ENCODE measurements at places on chromosomes 1 and 21. TPM values are rescaled to one million over a fixed set of nuclear protein-coding genes. Genes with fewer than 3 reads are reported as not detected.

The OPTC gene
- not detected for total RNA-seq

The ADCY10 gene
- total RNA-seq, result 0.37 TPM

The PMF1 gene
- total RNA-seq, result 36.9 TPM

The PSMA5 gene
- total RNA-seq, result 35.5 TPM

The PGLYRP4 gene
- total RNA-seq, result not detected

The TNFRSF1B gene
- total RNA-seq, result 11.7 TPM

The RASSF5 gene
- 8.9 TPM for total RNA-seq

The LIPI gene
- not detected for total RNA-seq

The COL6A2 gene
- 1,109 TPM for total RNA-seq

The DCST1 gene
- total RNA-seq, result not detected

The SLAMF6 gene
- 0.53 TPM for total RNA-seq

The TFF2 gene
- total RNA-seq, result not detected

DNA sequence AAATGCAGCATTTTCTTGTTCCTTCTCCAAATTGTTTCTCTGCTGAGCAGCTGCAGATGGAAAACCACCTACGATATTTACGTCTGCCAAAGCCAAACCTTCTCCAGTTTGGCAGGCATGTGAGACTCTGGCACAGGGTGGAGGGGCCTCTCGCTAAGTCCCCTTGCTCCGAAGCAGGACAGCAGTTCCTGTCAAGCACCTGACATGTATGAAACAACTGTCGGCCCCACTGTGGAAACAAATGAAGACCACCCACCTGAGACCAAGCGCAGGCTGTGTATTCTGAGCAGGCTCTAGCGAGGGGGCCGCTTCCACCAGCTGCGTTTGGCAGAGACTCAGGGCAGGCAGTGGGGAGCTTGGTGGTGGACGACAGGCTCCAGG is 74.7 kb downstream of the RIPK4 start:
- DNase-seq, result no peak

GRCh38 chr1:203359010-203359571 is 8.2 kb upstream of the FMOD start:
- no peak for DNase-seq

DNA sequence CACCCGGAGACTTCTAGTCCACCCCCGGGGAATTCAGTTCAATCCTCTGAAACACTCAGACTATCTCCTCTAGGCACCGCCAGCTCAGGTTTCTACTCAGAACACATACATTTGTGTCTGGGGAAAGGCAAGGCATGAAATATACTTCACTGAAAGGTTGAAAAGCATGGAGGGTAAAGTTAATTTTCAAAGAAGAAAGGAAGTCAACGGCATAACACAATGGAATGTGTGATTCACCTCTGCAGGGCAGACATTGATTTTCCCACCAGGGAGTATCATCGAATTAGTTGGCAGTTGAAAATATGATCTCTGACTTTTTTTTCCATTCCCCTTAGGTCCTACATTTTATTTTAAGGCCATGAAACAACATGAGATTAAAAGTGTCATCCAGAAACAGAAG is 669.4 kb downstream of the SMYD3 start:
- DNase-seq, result no peak

DNA sequence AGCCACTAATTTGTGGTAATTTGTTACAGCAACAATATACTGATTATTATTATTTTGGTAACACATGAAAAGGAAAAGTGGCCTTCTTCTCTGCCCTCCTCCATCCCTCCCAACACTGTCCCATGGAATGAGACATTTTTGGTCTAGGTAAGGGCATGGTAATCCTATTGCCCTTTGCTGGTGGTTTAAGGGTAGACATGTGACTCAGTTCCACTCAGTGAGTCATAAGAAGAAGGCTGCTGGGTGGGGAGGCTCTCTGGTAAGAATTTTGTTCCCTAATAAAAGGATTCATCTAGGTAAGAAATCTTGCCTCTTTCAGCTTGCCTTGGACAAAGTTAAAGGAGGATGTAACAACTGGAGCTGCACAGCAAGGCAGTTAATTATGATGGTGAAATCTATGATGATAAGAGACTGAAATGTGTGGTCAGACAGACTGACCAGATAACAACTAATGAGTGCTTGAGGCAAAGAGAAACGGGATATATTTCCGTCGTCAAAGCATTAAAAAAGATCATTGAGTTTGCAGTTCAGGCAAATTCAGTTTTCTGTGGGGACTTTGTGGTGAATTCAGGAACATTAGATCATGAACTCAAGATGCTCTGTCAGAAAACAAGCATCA is 232.0 kb upstream of the KCNK2 start:
- no peak for DNase-seq

DNA sequence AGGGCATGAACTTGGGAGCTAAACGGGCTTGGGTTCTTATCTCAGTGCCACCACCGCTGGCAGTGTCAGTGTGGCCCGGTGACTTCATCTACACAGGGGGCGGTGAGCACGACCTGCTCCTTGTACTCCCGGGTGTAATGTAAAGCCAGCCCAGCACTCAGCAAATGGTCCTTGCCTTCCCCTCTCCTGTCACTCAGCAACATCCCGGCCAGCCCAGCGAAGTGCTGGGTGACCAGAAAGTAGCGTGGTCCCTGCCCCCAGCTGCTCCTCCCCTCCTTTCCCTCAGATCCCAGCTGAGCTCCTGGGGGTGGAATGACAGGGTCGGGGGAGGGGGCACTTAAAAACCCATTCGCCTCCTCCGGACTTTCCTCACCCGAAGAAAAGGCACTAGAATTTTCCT is 7.2 kb downstream of the KCNN3 start:
- no peak for DNase-seq

DNA sequence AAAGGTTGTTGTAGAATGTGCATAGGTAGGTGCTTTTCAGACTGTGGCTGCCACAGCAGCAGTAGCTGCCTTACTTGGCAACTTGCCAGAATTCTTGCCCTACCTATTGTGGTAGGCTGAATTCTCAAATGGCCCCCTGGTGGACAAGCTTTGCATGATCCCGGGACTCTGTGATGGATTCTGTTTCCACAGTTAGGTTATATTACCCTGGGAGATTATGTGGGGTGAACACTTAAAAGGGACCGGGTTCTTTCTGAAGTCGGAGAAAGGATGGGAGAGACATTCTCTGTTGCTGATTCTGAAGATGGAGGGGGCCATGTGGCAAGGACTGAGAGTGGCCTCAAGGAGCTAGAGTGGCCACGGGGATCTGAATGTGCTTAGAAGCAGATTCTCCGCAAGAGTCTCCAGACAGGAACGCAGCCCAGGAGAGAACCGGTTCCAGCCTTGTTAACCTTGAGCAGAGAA is 32.1 kb upstream of the KCNE1 start:
- DNase-seq, result no peak

GRCh38 chr1:56911098-56911938 is 54.5 kb downstream of the C8B start:
- no peak for DNase-seq

DNA sequence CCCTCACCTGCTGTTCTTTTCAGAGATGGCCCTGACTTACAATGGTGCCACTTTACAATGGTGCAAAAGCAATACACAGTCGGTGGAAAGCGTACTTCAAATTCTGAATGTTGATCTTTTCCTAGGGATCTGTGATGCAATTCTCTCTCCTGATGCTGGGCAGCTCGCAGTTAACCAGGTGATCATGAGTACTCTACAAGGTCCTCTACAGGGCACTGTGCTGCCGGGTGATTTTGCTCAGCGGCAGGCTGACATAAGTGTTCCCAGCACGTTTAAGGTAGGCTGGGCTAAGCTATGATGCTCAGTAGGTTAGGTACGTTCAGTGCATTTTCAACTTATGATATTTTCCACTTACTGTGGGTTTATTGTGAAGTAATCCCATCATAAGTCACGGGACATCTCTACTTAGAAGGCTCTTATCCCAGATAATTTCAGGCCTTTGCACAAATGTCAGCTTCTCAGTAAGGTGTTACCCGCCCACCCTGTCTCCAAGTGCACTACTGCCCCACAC is 126.5 kb downstream of the KCNN3 start:
- no peak for DNase-seq

DNA sequence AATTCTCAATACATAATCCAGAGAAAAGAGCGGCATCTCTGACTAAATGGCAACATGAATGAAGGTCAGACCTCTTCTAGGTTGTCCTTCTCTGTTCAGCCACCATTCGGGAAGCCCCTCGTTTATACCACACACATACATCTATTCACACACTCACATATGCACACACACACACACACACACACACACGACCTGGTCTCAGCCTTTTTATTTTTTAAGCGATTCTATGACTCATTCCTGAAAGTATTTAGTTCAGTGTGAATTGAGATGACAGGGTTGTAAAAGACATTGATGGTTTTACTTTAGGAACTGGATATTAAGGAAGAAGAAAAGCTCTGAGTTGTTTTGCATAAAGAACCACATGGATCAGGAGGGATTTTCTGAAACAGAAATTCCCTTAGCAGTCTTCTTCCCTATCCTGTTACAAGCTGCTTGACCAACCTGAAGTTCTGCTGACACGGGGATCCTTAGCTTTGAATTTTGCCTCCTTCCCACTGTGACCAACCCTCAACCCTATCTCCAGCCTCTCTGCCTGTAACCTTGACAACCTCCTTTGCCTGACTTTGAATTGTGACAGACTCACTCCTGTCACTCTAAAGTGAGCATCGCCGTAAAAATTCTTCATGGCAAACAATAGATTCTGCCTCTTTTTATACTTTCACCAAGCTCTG is 383.1 kb upstream of the ESRRG start:
- no peak for DNase-seq

DNA sequence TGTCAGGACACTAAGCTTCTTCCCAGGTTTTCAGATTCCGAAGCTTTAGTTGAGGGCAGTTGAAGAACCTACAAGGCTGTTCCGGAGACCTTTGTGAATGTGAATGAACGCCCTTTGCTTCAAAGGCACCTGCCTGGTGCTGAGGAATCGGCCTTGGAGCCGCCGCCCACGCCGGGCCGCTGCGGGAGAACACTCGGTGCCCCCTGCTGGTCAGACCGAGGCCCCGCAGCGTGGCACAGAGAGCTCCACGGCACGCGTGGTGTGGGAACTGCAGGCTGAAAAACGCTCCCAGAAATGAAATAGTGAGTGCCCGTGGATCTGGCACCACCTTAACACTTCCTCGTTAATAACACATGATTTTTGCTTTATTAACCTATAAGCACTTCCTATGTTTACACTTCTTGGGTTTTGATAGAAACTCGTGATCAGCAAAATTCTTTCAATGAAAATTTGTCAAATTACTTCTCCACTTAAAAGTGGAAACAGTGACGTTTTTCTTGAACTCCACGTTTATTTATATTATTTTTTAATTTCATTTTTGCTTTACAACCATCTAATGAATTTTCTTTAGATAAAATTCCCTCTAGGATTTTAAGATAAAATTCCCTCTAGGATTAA is 460.6 kb downstream of the DSCAM start:
- DNase-seq, result no peak

DNA sequence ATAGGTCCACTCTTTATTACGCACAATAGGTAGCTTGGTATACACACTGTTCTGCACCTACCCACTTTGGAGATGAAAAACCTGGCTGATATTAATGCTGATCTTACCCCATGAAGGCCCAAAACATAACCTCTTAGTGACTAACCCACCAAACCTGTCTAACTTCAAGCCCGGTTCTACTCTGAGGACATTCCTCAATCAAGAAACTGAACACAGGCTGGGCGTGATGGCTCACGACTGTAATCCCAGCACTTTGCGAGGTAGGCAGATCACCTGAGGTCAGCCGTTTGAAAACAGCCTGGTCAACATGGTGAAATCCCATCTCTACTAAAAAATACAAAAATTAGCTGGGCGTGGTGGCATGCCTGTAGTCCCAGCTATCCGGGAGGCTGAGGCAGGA is 50.5 kb downstream of the EYA3 start:
- DNase-seq, result no peak

DNA sequence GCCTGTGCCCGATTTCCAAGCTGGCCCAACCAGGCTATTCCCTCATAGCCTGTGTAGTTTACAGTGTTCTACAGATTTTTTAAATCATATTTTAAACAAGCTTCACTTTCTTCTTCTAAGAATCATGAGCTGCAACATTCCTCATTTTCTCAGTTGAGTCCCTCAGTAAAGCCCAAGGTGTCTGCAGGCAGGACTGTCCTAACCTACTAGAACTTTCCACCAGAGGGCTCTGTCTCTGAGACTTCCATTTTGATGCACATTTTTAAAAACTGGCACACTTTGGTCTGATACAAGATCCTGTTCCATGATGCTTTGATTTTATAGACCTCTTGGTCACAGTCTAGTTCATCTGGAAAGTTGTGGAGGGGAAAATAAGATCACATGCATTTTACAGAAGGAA is 21.6 kb upstream of the SLAMF6 start:
- DNase-seq, result no peak

DNA sequence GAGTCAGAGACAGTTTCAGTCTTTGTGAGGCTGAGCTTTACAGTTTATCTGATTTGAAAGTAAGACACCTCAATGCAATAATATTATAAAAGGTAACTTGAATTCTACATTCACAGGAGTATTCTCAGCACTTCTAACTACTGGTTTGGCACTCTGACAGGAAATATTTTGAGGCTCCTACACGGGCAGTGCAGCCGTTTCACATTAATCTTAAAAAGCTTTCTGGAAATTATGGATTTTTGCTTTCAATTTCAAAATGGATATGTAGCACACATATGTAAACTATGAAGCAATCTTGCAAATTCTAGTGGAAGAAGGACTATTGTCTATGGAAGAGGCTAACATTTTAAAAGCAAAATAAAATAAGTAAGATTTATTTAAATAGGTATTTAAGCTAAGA is 262.9 kb upstream of the SNX7 start:
- no peak for DNase-seq

GRCh38 chr1:179034720-179035119 is 9.0 kb downstream of the FAM20B start:
- DNase-seq, result no peak

GRCh38 chr1:43901196-43901961 is 32.2 kb upstream of the ARTN start:
- no peak for DNase-seq

DNA sequence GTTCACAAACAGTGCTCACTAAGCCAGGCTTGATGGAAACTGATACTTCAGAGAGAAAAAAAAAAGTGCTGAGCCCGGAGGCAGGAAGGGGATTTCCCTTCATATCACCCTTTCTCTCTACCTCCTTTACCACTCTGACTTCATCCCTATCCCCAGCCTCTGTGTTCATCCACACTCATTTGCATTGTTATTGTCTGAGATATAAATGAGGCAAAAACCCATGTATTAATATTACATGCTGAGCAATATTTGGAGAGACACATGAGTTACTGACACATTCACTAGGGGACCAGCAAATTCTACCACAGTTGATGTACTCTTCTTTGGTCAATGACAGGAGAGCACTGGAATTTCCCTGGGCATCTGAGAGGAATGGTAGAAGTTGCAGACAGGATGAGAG is 175.8 kb downstream of the TNFSF18 start:
- no peak for DNase-seq

GRCh38 chr1:57422271-57423134 is 1.4 kb downstream of the DAB1 start:
- no peak for DNase-seq

DNA sequence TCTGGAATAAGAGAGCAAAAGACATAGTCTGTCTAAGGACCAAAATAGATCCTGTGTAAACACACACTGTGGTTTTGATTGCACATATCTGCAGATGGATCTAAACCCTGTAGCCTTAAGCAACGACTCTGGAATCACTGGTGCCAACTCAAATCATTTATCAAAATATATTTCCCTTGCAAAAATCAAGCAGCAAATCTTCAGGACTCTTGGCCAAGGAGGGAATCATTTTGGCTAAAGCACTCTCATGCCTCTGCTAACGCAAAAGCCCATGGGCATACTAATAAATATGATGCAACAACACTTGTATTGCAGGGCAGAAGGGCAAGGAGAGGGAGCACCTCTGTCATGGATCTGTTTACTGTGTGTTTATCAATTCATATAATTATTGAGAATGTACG is 155.4 kb upstream of the DUSP10 start:
- no peak for DNase-seq

Data from urinary bladder (tissue), 4 donors.